Activated T-cell treated with anti-CD3 and anti-CD28 coated beads, Interleukin-2, amount 50 U/mL, for 1 hour (primary cell): ENCODE measurements at places on chromosomes 6 and 20.

GRCh38 chr6:169898788-169899480 lies 147.5 kb downstream of the ERMARD start:
- no peak for DNase-seq

DNA sequence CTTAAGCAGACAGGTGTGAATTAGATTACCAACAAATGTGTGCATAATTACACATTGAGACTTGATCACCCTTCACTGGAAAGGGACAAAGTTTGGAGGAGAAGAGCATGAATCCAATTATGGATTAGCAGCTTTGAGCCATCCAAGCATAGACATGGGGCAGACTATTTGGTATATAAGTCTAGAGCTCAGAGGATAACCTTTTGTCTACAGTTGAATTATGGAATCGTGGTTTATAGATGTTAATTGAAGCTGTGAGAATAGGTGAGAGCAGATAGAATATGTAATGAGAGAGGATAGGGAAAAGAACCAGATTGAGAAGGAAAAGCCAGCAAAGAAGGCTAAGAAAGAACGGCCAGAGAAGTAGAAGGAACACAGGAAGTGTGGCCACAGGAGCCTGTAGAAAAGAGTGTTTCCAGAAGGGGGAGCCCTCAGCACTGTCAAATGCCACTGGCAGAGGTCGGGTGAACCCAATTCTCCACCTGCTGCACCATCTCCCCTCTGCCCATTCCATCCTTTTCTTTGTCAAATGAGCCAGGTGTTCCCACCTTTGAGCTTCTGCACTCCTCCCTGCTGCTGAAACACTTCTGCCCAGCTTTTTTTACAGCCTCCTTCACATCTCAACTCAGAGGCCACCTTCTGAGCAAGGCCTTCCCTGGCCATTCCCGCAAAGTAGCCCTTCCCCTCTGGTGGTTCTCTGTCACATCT lies 7.3 kb downstream of the DNTTIP1 start:
- peak; percentile 57 for DNase-seq

- no peak for DNase-seq
Observed at GRCh38 chr6:77292564-77293546, 170.4 kb downstream of the HTR1B start.

DNA sequence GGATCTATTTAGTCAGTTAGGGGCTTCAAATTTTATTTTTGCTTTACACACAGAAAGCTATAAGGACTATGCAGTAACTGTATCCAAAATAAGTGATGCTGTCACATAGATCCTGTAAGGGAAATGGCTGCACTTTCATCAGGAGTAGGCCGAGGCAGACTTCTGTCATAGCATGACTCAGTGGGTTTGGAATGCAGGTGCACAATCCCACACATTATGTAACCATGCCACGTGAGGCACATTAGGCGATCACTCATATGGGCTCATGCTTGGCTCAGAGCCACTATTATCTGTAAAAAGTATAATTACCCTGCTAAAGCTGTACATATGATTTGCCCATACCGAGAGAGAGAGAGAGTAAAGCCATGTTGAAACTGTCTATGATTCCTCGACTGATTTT lies 1189.4 kb upstream of the EYS start:
- DNase-seq: no peak

DNA sequence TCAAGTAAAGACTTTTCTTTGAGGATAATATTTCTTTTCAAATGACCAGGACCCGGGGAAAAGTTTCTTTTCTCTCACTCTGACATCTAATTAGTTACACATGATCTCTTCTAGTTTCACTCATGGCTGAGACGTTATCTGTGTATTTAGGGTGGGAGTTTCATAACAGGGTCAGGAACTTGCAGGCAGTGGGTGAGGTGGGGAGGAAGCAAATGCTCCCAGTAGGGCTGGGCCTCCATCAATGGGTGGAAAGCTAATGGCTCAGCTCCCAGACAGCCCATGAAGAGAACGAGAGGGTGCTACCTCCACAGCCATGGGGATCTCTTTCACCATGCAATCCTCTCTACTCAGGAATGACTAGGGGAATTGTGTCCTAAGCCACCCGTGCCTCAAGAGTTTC lies 119.3 kb downstream of the F13A1 start:
- DNase-seq: no peak

DNA sequence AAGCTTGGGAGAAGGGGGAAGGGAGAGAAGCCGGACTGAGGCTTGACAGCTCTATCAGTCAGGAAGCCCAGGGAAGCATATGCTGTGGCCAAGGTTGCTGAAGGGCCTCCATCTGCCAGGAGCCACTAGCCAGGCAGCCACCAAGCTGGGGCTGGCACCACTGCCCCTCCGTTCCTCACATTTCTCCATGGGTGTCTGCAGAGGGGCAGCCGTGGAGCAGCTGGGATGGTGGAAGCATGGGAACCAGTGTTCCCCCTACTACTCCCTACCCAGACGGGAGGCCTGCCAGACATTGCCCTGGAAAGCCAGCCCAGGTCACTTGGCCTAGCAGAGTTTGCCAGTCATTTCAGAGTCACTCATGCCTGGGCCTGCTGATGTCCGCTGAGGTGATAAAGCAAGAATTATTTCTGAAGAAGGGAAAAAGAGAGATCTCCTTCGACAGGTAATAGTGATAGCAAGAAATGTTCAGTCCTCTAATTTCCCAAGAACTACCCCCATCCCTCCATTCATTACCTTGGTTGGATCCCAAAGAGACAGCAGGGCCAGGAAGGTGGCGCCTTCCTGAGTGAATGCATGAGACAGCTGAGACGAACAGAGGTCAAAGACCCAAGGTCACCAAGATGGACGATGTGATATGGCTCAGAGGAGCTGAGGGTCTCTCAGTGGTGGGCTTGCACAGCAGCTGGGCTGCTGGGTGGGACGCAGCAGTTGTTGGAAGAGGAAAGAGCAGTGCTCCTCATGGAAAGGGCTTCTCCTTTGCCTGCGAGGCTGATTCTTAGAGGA lies 21.9 kb downstream of the SNPH start:
- no peak for DNase-seq

DNA sequence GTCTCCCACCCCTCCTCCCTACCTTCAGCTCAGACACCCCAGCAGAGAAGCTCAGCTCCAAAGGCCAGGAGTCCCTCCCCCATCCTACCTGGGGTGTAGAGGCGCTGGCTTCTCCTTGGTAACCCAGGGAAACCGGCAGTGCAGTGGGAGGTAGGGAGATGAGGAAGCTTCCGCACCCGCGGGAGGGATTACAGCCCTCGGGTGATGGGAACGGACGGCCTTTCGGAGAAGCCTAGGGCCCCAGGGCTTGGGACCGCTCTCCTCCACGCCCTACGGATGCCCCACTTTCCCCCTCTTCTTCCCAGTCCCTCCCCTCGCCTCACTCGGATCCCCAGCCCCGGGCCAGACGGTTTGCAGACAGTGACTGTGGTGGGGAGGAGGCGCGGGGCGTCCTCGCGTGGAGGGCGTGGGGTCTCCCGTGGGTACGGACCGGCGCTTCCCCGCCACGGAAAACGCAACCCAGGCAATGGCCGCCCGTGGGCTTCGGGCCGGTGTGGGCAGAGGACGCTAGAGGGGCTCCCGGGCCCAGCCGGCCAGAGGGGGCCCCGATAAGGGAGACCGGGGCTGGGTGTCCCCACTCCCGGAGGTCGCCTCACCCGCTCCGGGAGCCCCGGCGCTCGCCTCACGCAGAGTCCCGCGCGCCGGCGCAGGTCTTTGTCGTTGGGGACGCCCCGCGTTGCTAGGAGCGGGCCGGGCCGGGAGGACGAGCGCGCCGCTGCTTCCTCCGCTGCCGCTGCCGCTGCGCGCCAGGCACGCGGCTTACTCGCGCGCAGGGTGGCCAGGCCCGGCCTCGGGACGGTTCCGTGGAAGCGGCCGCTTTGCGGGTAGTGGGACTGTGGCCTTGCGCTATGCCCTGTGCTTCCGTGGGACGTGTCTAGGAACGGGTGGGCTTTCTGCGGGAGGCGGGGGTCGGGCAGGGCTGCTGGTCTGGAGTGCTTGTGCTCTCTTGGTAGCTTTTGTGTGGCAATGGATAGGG lies 15.8 kb downstream of the AARS2 start:
- DNase-seq: peak; percentile 64

DNA sequence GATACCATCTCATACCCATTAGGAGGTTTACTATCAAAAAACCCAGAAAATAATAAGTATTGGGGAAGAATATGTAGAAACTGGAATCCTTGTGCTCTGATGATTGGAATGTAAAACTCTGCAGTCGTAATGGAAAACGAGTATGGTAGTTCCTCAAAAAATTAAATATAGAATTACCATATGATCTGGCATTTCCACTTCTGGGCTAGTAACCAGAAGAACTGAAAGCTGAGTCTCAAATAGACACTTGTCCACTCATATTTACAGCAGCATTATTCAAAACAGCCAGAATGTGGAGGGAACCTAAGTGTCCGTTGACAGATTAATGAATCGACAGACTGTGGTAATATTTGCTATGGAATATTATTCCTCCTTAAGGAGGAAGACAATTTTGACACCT lies 44.3 kb downstream of the FOXC1 start:
- DNase-seq: no peak

GRCh38 chr20:63017076-63017825 lies 10.5 kb upstream of the BHLHE23 start:
- DNase-seq: no peak

- no peak for DNase-seq
Observed at GRCh38 chr6:87396595-87397392, 11.0 kb upstream of the CFAP206 start.

DNA sequence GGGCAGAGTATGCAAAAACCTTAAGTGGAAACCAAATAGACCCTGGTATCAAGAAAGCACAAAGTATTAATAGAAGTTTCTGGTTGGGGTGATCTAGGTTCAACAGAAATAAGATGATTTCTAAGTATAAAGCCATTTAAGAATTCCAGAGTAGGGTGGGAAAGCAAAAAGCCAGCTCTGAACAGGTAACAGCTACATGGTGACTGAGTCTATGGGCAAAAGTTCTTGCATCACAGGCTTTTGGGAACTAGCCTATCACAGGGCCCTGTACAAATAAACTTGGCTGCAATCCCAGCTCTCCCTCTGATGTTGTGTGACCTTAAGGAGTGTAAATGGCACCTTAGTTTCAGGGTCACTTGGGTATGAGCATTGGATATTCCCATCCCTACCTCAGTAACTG lies 5.5 kb downstream of the TCF19 start:
- DNase-seq: no peak

DNA sequence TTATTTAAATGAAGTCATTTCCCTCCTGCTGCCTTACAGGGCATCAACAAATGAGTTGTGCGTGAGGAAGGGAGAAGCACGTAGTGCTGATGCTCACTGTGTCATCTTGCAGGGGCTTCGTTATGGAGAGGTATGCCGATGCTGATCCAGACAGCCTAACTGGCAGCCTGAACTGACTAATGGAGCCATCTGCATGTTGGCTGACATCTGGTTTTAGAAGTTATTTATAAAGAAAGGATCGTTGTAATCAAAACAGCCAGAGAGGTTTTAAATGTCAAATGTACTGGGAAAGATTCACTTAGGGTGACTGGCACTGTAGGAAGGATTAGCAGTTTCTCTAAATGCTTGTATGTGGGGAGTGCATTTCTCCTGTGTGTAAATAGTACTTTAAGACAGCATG lies 54.6 kb downstream of the FARS2 start:
- DNase-seq: no peak

DNA sequence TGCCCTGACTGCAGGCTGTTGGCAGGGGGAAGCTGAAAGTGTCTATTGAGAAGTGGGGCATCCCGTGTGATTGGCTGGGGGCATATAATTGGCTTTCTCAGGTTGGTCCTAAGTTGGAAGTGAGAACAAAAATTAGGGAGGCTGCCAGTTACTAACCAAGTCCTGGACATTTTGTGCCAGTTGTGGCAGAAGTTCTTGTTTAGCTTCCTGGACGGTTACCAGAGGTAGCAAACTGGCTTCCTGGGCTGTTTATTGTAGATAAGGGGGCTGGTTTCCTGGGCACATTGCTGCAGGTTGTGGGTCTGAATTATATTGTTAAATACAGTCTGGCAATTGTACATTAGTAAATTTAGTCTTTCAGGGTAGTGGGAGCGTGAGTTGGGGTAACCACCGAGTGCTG lies 50.6 kb upstream of the SLC2A12 start:
- no peak for DNase-seq

DNA sequence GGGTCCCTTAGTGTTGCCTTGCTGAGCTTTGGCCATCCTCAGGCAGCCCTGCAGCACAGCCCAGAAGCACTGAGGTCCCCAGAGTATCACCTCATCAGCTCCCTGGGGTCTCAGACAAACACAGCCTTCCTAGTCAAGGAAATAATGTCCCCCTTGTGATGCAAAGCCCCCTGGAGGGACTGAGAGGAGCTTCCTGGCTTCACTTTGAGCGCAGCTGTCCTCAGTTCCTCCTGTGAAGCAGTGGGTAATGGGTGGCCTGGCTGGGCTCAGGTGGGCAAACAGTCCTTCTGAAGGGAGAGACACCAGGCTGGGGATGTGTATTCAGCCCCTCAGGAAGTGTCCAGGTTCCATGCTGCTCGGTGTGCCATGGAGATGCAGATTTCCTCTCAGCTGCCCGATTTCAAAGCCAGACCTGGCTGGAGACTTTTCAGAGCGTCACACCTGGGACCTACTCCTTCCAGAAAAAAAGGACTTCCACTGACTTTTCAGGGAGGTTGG lies 79.2 kb upstream of the FOXA2 start:
- DNase-seq: no peak

DNA sequence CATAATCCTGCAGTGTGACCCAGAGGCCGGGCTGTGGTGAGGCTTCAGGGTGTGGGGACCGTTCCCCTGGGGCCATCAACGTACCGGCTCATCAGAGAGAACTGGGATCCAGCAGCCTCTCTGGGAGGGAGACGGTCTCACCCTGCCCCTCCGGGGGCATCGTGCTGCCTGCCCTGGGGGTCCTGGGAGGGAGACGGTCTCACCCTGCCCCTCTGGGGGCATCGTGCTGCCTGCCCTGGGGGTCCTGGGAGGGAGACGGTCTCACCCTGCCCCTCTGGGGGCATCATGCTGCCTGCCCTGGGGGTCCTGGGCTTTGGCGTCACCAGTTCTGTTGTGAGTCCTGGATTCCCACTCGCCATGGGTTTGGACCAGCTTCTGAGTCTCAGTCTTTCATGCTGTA lies 17.1 kb downstream of the SMOC2 start:
- DNase-seq: no peak

DNA sequence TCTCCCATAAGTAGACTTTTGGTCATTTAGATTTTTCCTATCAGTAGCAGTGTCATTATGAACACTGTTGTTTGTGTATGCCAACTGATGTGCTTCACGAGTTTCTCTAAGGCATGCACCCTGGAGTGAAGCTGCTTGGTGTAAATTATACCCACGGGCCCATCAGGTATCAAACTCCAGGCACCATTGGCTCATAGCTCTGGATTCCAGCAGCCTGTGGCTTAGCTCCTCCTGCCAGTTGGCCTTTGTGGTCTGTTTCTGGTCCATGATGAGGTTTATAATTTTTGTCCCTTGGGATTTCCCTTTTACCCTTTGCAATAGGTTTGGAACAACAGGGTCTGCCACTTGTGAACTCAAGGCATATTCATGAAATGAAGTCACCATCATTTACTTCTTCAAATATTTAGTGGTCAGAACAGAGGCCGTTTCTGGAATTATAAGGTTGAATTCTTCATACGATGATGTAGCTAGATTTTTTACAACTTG lies 350.5 kb downstream of the PRL start:
- no peak for DNase-seq

- no peak for DNase-seq
Observed at GRCh38 chr6:161522276-161522675, 248.4 kb upstream of the AGPAT4 start.
